H54 (cell line): ENCODE measurements at places on chromosomes 7 and 10.

GRCh38 chr7:129066290-129067131 is 11.6 kb upstream of the TNPO3 start:
- DNase-seq = peak; percentile 42

DNA sequence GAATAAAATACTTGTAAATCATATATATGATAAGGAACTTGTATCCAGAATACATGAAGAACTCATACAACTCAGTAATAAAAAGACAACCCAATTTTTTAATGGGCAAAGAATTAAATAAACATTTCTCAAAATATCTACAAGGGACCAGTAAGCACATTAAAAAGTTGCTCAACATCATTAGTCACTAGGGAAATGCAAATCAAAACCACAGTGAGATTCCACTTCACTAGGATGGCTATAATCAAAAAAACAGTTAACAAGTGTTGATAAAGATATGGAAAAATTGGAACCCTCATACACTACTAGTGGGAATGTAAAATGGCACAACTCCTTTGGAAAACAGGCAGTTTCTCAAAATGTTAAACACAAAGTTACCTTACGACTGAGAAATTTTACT is 40.3 kb upstream of the YAE1 start:
- no peak for DNase-seq

DNA sequence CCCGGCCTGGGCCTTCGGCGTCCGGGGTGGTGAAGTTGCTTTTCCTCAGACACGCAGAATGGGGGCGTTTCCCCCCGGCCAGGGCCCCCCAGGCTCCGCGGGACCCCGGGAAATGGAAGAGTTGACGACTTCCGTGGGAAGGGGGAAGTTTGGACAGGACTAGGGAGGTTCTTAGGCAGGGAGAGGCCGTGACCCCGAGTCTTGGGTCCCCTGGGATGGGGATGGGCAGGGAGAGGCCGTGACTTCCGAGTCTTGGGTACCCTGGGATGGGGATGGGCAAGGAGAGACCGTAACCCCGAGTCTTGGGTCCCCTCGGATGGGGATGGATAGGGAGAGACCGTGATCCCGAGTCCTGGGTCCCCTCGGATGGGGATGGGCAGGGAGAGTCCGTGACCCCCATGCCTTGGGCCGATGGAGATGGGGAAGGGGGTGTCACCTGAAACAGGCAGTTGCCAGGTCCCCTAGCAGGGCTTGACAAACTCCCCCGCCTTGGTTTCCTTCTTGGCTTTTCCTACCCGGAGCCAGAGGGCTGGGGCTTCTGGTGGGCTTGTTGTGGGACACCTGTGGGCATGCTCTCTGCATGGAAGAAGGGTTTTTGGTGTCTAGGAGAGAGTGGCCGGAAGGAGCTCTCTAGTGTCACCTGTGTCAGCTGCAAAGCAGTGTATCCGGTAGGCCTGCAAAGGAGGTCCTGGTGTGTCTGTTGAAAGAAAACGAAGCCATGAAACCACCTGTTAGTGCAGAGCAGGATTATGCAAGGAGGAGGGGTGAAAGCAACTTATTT is 1.1 kb downstream of the TRRAP start:
- no peak for DNase-seq

DNA sequence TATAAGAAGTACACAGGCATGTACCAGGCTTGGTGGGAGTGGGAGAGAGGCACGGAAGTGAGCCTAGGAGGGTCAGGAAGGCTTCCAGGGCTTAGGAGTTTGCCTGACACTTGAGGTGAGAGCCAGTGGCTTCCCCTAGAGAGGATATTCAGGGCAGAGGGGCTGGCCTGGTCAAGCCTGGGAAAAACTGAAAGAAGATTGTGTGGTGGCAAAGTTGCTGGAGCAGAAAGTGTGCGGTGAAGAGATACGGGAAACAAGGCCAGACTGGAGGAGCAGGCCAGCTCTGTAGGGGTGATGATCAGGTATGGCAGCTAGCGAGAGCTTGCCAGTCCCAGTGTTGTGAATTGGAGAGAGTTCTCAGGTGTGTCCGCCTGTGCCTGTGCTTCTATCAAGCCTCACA is 129.9 kb downstream of the CCNY start:
- no peak for DNase-seq

GRCh38 chr10:124646483-124647352 is 97.5 kb downstream of the FAM53B start:
- peak; percentile 52 for DNase-seq
